IMR-90 (cell line): ENCODE measurements at places on chromosomes 13 and 19. TPM values are rescaled to one million over a fixed set of nuclear protein-coding genes. Genes with fewer than 3 reads are reported as not detected.

Gene GRWD1
- 22.0 and 32.5 TPM in 2 replicates for total RNA-seq

Gene KCNC3
- not detected in 2 replicates for total RNA-seq

GRCh38 chr19:18608805-18609716, 2.5 kb upstream of the CRLF1 start:
- H3K36me3 ChIP-seq: no peaks in the 10 kb centered on the region
- H3K27ac ChIP-seq: no peak overlapping the region
- H3K27me3 ChIP-seq: peaks cover 88% of the 10 kb centered on the region
- H3K4me3 ChIP-seq: no peak overlapping the region

- no peaks in the 10 kb centered on the region for H3K27me3 ChIP-seq
- H3K4me3 ChIP-seq: no peak overlapping the region
- DNase-seq: no peak
- H3K4me1 ChIP-seq: peaks cover 11% of the 10 kb centered on the region
- no peak overlapping the region for H3K27ac ChIP-seq
- H3K36me3 ChIP-seq: no peaks in the 10 kb centered on the region
Observed at GRCh38 chr13:98940325-98941001, 37.4 kb downstream of the DOCK9 start.

DNA sequence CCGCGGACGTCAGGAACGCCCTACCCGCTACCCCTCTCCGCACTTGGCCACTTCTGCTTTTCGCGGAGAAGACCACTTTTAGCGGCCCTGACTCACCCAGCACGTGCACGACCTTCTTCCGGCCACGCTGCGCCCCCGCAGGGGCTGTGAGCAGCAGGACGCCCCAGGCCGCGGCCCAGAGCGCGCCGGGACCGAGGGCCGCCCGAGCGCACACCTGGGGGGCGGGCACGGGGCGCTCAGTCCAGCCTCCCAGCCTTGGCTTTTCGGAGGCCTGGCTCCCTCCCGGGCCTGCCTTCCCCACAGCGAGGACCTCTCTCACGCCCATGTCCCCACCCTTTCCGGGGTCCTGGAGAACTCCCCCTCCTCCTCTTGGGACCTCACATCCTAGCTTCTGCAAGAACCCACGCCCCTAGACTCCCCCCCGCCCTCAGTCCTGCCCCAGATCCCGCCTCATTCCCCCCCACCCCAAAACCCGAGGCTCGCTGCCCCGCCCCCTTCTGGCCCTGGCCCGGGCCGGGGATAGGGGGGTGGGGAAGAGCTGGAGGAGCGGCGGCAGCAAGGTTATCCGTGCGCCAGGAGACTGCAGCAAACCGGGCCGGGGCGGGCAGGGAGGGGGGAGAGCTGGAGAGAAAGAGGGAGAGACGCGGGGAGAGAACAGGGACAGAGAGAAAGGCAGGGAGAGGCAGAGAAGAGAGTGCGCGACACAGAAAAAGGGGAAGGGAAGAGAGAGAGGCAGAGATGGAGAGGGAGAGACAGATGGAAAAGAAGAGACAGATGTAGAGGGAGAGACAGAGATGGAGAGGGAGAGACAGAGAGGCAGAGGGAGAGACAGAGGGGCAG, 11.5 kb downstream of the TM6SF2 start:
- peak overlapping the region; percentile 26; the same call in 1 of the 2 replicates for H3K4me3 ChIP-seq
- no peak for DNase-seq
- no peaks in the 10 kb centered on the region for H3K36me3 ChIP-seq
- peaks cover 42% of the 10 kb centered on the region for H3K27me3 ChIP-seq
- 0 out of 2 replicates have a peak, but pooled peaks cover 2% of the 10 kb centered on the region for H3K4me1 ChIP-seq

DNA sequence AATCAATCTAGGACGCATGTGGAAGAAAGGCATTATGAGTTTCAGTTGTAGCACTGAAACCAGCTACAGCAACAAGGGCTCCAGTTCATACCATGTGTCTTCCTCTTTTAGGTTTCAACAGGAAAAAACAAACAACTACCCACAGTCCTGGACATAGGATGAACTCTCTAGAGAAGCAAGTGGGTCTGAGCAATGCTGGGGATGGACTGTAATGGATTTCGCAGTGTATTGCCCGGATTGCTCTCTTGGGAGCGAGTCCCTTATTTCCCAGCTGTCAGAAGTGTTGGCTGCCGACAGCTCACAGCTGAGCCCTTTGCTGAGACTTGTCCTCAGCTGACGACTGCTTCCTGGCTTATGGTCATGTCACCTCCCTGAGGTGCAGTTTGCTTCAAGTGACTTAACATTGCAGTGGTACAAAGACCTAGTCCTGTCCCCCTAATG, 12.1 kb upstream of the MYCBP2 start:
- H3K4me3 ChIP-seq: no peak overlapping the region
- DNase-seq: no peak
- H3K27me3 ChIP-seq: peaks cover 35% of the 10 kb centered on the region
- H3K27ac ChIP-seq: no peak overlapping the region
- no peaks in the 10 kb centered on the region for H3K36me3 ChIP-seq

- H3K4me3 ChIP-seq: peak overlapping the region; percentile 58
- H3K27ac ChIP-seq: no peak overlapping the region
- peaks cover 9% of the 10 kb centered on the region for H3K36me3 ChIP-seq
Observed at GRCh38 chr19:6458695-6459261, 814 bp downstream of the SLC25A23 start.

Gene ZNF738
- total RNA-seq: 2.7 and 4.4 TPM in 2 replicates

DNA sequence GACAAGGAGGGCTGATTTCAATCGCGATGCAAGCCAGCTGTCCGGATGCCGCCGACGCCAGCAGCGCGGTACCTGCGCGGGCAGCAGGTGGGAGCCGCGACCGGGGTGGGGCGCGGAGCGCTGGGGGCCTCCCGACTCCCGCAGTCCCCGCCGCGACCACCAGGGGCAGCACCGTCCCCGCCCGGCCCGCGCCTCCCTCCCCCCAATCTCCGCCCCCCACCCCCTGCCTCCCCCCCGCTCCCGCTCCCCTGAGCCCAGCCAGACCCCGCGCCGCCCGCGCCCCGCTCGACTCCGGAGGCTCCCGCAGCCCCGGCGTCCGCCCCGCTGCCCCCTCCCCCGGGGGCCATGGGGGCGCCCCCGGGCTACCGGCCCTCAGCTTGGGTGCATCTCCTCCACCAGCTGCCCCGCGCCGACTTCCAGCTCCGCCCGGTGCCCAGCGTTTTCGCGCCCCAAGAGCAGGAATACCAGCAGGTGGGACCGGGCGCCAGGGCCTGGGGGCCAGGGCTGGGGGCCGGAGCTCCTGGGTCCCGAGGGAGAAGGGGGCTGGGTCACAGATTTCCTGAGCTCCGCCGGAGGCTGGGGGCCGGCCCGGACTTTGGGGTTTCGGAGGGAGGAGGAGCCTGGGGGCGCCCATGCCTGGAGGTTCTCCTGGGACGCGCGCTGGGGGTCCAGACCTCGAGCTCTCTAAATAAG, at the start of gene TTYH1:
Gene TTYH1 (plus strand): TSS at position 257 of the 693 bp plus-strand sequence. CDS start 89 bp downstream, at position 346.
- no peaks in the 10 kb centered on the region for H3K36me3 ChIP-seq
- no peak within 1 kb of the TSS for H3K27ac ChIP-seq
- peaks cover 24% of the 10 kb centered on the region for H3K27me3 ChIP-seq
- H3K4me1 ChIP-seq: no peaks in the 10 kb centered on the region
- DNase-seq: no peak

- H3K27me3 ChIP-seq: peaks cover 16% of the 10 kb centered on the region
- H3K4me3 ChIP-seq: no peak overlapping the region
- no peaks in the 10 kb centered on the region for H3K36me3 ChIP-seq
- DNase-seq: no peak
- no peaks in the 10 kb centered on the region for H3K4me1 ChIP-seq
Observed at GRCh38 chr13:109118521-109118920, 489.1 kb downstream of the MYO16 start.

DNA sequence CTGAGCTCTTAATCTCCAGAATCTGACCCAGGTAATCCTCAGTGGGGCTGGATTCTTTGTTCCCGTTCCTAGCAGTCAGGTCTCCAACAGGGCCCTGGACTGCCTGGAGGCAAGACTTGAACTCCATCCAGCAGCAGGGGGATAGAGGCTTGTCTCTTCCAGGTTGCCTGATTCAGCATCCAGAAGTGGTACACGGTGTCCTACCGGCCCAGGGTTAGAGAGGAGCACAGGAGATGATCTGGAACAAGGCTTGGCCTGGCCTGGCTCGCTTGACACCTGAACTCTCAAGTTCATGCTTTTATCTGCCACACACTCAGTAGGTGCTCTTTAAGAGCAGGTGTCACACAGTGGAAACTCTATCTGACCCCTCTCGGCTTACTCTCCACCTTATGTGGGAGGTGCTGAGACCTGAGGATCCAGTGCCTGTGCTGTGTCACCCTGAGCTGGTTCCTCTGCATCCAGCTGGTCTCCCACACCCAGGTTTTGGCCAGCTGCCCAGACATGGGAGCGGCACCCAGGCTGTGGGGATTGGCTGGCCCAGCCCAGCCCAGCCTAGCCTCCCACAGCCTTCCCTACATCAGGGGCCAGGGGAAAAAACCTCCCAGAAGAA, at the start of gene CYP4F3:
Gene CYP4F3 (plus strand): TSS at position 604 of the 610 bp plus-strand sequence. CDS start 519 bp downstream, outside the sequence.
- H3K27me3 ChIP-seq: no peaks in the 10 kb centered on the region
- H3K27ac ChIP-seq: no peak within 1 kb of the TSS
- DNase-seq: no peak
- H3K4me3 ChIP-seq: no peak within 1 kb of the TSS

GRCh38 chr13:40980461-40980860, 38.7 kb downstream of the ELF1 start:
- peaks cover 2% of the 10 kb centered on the region; the same call in 1 of the 2 replicates for H3K4me1 ChIP-seq
- DNase-seq: no peak
- H3K27ac ChIP-seq: no peak overlapping the region
- peaks cover 5% of the 10 kb centered on the region; the same call in 1 of the 2 replicates for H3K36me3 ChIP-seq
- no peak overlapping the region for H3K4me3 ChIP-seq
- no peaks in the 10 kb centered on the region for H3K27me3 ChIP-seq

- peak; percentile 51 for DNase-seq
- peak within 1 kb of the TSS; percentile 96 for H3K27ac ChIP-seq
- no peaks in the 10 kb centered on the region for H3K36me3 ChIP-seq
- H3K4me3 ChIP-seq: peak within 1 kb of the TSS; percentile 96
- H3K27me3 ChIP-seq: no peaks in the 10 kb centered on the region
- H3K4me1 ChIP-seq: peaks cover 9% of the 10 kb centered on the region
Observed at GRCh38 chr19:40190891-40191835, at the start of gene MAP3K10. TSS of gene MAP3K10 (plus strand) at chr19:40191426. CDS start at chr19:40192032, 606 bp downstream.

Gene PGLYRP1
- total RNA-seq: not detected in 2 replicates

Gene ZNF146
- total RNA-seq: 106 and 129 TPM in 2 replicates

DNA sequence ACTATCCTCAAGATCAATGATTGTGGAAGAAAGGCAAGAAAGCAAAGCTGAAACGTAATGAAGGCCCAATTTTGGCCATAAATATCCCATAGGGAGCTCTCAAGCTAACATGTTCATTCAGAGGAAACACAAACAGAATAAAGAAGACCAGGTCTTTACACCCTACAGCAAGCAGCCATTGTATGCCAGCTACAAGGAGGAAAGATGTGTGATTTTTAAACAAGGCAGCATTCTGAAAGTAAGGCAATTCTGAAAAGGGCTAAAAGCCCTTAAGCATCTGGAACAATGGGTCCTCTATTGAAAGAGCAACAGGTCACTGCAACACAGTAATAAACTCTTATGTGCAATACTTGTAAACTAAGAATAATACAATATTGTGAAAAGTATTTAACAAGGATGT, 1002.4 kb downstream of the SLITRK1 start:
- H3K4me1 ChIP-seq: no peaks in the 10 kb centered on the region
- H3K27me3 ChIP-seq: no peaks in the 10 kb centered on the region
- no peak overlapping the region for H3K27ac ChIP-seq
- no peak overlapping the region for H3K4me3 ChIP-seq
- DNase-seq: no peak

DNA sequence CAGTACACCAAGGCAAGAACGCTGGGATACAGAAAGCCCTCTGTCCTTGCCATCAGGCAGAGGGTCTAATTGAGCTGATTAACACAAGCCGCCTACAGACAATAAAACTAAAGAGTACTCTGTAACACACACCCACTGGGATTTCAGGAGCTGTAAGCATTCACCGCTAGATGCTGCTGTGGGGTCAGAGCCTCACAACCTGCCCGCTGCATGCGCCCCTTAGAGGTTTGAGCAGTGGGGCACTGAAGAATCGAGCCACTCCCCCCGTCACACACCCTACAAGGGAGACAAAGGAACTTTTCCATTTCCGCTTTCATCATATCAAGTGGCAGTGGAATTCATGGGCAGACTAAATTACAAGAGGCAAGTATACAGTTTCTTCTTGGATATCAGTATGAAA, 1080.6 kb downstream of the PCDH17 start:
- DNase-seq: no peak
- no peak overlapping the region for H3K4me3 ChIP-seq
- H3K27ac ChIP-seq: no peak overlapping the region

Gene CDX2
- not detected in 2 replicates for total RNA-seq

GRCh38 chr13:109667056-109667455, 119.3 kb downstream of the IRS2 start:
- no peaks in the 10 kb centered on the region for H3K36me3 ChIP-seq
- H3K4me1 ChIP-seq: no peaks in the 10 kb centered on the region
- peak; percentile 16 for DNase-seq
- H3K4me3 ChIP-seq: no peak overlapping the region
- H3K27me3 ChIP-seq: peaks cover 6% of the 10 kb centered on the region
- H3K27ac ChIP-seq: no peak overlapping the region

- no peak overlapping the region for H3K27ac ChIP-seq
- no peak for DNase-seq
- H3K36me3 ChIP-seq: peaks cover 67% of the 10 kb centered on the region
- H3K4me1 ChIP-seq: no peaks in the 10 kb centered on the region
- H3K27me3 ChIP-seq: no peaks in the 10 kb centered on the region
Observed at GRCh38 chr19:54127688-54128440, 9.7 kb upstream of the CNOT3 start.

Gene CRX
- not detected in 2 replicates for total RNA-seq

Gene C1QTNF9
- under 0.01 and 0.18 TPM in 2 replicates for total RNA-seq

Gene ACER1
- not detected in 2 replicates for total RNA-seq

Gene KBTBD6
- total RNA-seq: 14.7 and 18.3 TPM in 2 replicates

- H3K4me3 ChIP-seq: no peak overlapping the region
- no peaks in the 10 kb centered on the region for H3K36me3 ChIP-seq
- peaks cover 42% of the 10 kb centered on the region for H3K27me3 ChIP-seq
- no peak overlapping the region for H3K27ac ChIP-seq
- H3K4me1 ChIP-seq: peaks cover 2% of the 10 kb centered on the region; the same call in 1 of the 2 replicates
Observed at GRCh38 chr19:55158848-55159749, 1.6 kb upstream of the TNNI3 start.

Gene NPHS1
- not detected in 2 replicates for total RNA-seq

Gene CACNA1A
- total RNA-seq: 5.3 and 5.9 TPM in 2 replicates

Gene HSH2D
- not detected in 2 replicates for total RNA-seq
